ENCODE measurements at places on chromosomes 5 and 9.

GRCh38 chr9:108603141-108603540 is 252.6 kb downstream of the ACTL7B start:
- DNase-seq: no peak

- no peak for DNase-seq
Measured at GRCh38 chr5:124461941-124462340, 284.5 kb downstream of the ZNF608 start.

DNA sequence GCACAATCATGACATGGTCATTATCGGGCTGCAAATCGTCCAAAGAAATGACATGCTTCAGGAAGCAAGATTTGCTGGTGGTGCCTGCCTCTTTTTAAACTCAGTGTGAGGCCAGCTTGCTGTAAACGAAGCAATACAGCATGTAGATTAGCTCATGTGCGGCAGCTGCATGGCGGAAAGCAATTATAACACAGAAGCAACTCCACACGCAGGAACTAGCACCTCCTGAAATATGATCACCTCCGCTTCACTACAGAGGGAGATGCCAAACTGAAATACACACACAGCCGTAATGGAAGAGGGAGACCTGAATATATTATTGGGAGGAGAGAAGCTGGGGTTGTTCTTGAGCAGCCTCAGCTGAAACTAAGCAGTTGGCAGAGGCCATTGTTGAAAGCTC is 312.5 kb downstream of the PSAT1 start:
- no peak for DNase-seq

GRCh38 chr5:9071074-9071473 is 474.8 kb downstream of the SEMA5A start:
- no peak for DNase-seq

- DNase-seq: no peak
Measured at GRCh38 chr5:181042036-181042713, 2.1 kb downstream of the BTNL9 start.

DNA sequence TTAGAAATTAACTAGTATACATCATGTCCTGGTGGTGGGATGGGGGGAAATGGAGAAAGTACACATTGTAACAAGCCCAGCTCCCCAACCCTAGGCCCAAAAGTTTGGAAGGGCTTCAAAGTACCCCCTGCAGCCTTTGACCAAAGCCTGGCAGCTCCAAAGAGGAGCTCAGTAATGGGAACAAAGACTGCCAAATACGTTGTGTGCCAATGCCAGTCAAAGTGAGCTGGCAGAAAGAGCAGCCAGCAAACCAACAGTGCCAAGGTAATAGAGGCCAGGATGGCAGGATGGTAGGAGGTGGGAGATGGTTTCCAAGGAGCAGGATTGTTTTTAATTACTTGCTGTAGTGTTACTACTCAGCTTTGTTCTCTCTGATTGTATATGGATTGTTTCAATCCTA is 248.3 kb downstream of the COX7C start:
- DNase-seq: no peak

GRCh38 chr5:88049737-88050136 is 218.9 kb downstream of the TMEM161B start:
- no peak for DNase-seq

GRCh38 chr5:39400713-39401578 is 23.8 kb downstream of the DAB2 start:
- no peak for DNase-seq

DNA sequence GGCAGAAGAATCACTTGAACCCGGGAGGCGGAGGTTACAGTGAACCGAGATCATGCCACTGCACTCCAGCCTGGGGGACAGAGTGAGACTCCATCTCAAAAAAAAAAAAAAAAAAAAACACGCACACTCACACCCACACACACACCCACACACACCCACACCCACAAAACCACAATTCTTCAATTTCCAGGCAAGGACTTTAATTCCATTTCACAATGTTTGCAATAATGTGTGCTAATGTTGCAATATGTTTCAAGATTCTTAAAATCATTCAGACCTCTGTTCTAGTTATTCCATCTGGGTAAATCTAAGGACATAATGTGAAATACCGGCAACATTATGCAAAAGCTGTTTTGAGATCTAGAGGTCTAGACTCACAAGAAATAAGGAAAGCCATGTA is 28.3 kb downstream of the CCDC69 start:
- DNase-seq: no peak

GRCh38 chr9:38396371-38396671 is 3.8 kb downstream of the ALDH1B1 start:
- no peak for DNase-seq
